Smooth muscle cell of the coronary artery (primary cell): ENCODE measurements at places on chromosomes 7 and 10. TPM values are rescaled to one million over a fixed set of nuclear protein-coding genes. Genes with fewer than 3 reads are reported as not detected.

Gene MBL2
- total RNA-seq, result not detected in 2 replicates

Gene SPDYE16
- total RNA-seq, result 0.12 and 0.15 TPM in 2 replicates

Gene ZDHHC4
- 51.8 and 60.1 TPM in 2 replicates for total RNA-seq

Gene ST8SIA6
- 0.12 and 0.15 TPM in 2 replicates for total RNA-seq

Gene PRRT4
- total RNA-seq, result not detected in 2 replicates
